ENCODE measurements at places on chromosomes 5 and 9.
A peak's percentile ranks its signal among the peaks of the same experiment; 100 is the strongest.

DNA sequence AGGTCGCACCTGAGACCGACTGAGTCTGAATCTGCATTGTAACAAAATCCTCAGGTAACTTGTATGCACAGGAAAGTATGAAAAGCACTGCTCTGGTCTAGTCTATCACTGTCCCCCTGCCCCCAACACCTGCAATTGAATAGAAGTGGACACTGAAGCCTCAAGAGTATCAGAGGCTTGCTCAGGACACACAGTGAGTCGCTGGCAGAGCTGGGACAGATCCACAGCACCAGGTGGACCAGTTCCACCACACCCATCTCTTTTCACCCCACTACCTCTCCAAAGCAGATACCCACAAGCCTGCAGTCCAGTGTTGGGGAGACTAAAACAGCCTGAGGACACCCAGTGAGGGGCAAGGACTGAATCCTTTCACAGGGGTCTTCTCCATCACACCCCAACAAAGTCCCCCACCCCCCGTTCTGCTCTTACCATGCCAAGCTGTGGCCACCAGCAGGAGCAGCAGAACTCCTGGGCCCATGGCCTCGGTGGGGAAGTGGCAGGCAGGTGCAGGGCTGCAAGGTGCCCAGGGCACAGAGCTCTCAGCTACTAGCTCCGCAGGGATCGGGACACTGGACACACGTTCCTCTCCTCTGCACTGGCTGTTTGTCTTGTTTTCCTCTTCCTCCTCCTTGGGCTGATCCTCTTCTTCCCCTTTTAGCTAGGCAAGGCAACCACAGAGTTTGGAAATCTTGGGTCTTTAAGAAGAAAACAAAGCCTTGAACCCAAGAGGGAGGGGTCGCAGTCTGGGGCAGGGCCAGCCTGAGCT lies at the start of gene CSF1R:
Gene CSF1R (minus strand): TSS at position 605 of the 766 bp plus-strand sequence. CDS start 127 bp downstream, at position 478.
- no peak for DNase-seq

DNA sequence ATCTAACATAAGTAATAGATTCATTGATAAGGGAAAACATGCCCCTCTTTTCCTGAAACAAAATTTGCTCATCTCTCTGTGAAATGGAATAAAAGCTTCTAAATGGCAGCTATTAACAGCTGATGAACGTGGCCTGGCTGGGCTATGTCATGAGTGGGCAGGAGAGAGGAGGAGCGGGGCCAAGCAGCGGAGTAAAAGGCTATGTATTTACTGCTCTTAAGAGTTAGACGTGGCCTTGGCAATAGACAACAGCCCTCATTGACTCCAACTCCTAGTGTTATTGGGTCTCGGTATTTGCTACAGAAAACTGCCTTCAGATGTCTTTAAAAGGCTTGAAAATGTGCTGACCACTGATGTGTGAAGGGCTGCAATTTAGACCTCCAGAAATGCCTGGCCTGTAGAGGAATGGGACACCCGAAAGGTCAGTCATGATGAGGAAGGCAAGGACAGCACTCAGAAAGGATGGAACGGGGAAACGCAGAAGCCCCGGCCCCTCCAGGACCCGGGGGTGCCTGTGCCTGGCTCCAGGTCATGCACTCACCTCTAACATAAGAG lies 116.8 kb downstream of the PDZD2 start:
- no peak for DNase-seq

DNA sequence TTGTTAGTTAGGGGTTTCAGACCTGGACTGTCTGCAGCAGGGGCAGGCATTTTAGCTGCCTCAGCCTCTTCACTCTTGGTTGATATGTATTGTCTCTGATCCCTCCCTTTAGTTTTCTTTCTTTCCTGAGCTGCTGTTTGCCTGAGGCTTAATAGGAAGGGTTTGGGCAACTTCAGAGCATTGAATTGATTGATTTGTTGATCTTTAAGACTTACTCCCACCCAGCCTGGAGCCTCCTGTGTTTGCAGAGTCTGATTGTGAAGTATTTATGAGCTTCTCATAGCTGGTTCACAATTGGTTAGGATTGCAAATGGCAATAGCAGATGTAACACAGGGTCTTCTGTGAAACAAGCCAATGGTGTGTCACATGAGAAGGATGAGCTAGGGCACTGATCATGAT lies 671.8 kb upstream of the SEMA6A start:
- DNase-seq, result no peak

DNA sequence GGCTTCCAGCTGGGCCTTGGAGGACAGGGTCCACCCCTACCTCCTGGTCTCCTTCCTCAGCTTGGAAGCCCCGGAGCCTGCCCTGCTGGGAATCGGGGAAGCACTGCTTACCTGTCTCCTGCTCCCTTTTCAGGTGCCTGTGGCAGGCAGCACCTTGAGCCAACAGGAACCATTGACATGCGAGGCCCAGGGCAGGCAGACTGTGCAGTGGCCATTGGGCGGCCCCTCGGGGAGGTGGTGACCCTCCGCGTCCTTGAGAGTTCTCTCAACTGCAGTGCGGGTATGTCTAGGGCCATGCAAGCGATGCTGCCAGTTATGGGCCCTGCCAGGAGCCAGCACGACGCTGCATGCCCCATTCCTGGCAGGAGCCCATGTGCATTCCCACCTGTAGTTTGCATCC lies 3.8 kb upstream of the CACFD1 start:
- DNase-seq, result no peak

DNA sequence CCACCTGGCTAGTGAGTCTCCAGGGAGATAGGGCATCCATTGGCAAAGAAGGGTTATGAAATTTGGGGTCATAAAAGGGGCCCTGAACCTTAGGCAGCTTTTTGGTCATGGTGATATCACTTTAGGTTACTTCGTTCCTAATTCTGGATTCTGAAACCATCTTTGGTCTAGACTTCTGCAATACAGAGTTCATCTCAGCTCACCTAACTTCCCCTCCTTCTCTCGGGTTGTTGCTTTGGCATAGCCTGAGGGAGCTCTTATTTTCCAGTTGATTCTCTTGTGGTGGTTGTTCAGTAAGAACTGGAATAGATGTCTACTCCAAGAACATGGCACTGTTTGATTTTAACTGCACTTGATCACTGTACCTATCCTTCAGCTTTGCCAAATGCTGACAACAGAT lies 148.9 kb upstream of the RUSC2 start:
- no peak for DNase-seq

GRCh38 chr5:81300921-81301270 lies 491 bp upstream of the ZCCHC9 start:
- peak; percentile 18 for DNase-seq

DNA sequence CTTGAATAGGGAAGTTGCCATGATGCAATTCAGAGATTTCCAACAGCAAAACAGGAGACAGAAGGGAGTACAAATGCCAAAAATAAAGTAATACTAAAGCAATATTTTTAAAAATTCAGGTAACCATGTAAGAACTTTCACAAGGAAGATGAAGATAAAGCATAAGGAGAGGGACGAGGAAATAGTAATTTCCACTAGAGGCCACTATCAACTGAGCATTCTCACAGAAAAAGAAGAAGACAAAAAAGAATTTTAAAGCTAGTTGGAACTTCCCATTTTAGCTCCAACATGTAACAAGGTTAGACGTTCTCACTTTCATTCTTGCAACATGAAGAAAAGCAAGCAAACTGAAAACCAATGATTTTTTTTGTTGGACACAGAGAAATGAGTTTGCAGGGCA lies 779.9 kb upstream of the CDH6 start:
- DNase-seq, result no peak

DNA sequence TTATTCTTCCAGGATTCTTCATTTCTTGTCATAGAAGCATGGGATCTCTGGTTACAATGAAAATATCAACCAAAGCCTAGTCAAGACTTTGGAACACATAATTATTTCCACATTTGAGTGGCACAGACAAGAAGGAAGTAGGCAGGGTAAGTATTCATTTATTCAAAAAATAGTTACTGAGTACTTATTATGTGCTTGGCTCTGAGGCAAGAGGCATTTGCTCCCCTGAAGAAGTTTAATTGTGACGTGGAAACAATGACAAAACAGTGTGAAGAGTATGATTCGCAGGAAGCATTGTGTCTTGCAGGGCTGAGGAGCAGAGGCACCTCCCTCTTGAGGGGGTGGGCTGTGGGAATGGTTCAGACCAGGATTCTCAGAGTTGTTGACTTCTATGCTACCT lies 45.0 kb upstream of the TNFSF15 start:
- DNase-seq, result no peak

- DNase-seq, result no peak
Measured at GRCh38 chr5:22643356-22643755, 209.8 kb downstream of the CDH12 start.

DNA sequence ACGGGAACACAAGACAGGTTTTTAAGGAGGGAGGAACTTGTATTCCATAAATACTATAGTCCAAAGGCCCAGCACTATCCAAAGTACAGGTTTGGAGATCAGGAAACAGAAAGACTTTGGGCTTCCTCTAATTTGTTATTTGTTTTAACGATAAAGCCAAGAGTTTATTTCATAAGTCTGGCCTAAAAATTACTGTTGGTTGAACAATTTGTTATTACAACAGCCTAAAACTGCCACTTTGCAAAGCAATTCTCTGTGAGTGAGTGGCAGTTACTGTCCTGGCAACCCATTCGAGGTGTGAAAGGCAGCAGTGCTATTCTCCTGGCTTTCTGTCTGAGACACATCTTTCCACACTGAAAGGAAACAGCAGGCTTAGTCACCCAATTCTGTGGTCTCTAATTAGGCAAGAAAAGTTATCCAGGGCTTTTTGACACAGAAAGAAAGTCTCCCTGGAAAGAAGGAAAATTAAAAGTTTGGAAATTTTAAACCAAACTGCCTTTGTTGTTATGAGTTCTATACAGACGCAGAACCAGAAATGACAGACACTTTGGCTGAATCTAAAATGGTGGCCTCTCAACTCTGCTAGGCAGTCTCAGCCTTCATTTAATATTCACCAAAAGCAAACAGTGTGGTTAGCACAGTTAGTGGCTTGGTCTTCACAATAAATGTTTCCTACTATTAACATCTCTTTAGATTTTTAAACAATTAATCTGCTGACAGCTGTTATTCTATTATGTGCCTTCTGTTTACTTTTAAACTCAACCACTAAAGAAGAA lies 33.9 kb downstream of the PSMB7 start:
- no peak for DNase-seq

- no peak for DNase-seq
Measured at GRCh38 chr5:60143942-60144549, 250.5 kb upstream of the PDE4D start.

All from NCI-H524 (cell line).